Stimulated activated CD4-positive, alpha-beta T cell treated with anti-CD3 and anti-CD28 coated beads, Interleukin-4, amount 100 ng/mL, for 24 hours (primary cell): ENCODE measurements at places on chromosomes 11 and 22.

DNA sequence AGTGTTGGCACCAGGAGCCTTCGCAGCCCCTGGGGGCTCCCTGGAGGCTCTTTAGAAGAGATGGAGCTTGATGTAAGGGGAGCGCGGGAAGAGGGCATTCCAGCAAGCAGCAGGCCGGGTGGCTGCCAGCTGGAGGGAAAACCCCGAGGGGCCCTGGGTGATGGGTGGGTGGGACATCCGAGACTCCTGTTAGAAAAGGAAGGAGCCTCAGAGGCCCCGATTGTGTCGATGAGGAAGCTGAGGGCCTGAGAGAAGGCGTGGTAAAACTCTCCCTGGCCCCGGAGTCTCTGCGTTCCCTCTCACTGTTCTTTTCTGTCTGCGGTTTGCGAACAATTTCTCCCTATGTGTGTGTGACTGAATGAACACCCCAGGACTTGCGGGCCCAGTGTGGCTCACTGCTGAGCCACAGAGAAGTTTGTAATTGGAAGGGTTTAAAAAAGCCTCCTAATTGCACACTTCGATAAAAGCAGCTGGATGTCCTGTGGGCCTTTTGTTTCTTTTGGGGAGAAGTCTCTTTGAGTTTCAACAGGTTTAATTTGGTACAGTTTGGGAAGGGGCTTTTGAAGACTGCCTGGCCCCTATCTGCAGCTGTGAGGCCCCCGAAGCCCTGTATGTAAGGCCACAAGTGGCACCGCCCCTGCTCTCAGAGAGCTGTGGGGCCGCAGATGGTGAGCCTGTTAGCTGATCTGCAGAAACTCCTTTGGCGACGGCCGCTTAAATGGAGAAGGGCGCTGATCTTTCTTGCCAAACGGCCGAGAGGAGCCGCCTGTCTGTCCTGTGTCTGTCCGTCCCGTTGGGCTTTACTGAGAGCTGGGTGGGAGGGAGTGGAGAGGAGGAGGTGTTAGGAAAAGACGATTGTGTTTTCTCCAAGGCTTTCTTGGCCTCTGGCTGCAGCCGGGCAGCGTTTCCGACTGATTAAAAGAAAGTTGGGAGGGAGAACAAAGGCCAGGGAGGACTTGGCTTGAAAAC, 2.0 kb downstream of the FBLN1 start:
- no peak for DNase-seq

GRCh38 chr11:1573903-1574237, 1.8 kb upstream of the DUSP8 start:
- no peak for DNase-seq

- DNase-seq = no peak
These were observed 272.2 kb downstream of the TENM4 start for GRCh38 chr11:79168530-79169110.

DNA sequence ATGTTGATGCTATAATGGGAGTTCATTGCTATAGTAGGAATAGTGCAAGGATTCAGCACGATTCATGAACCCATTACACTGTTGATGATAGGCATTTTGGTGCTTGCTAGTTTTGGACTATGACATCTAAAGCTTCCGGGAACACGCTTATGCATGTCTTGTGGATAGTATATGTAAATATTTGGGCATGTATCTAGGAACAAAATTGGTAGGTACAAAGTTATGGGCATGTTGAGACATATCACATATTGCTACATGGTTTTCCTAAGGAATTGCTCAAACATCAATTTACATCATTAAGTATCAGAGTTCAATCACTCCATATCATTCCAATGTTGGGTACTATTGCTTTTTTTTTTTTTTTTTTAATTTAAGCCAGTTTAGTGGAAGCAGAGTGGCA, 1103.2 kb downstream of the TBC1D22A start:
- DNase-seq = no peak

- no peak for DNase-seq
These were observed 56.6 kb downstream of the LINC01488 start for GRCh38 chr11:69537855-69538640.

DNA sequence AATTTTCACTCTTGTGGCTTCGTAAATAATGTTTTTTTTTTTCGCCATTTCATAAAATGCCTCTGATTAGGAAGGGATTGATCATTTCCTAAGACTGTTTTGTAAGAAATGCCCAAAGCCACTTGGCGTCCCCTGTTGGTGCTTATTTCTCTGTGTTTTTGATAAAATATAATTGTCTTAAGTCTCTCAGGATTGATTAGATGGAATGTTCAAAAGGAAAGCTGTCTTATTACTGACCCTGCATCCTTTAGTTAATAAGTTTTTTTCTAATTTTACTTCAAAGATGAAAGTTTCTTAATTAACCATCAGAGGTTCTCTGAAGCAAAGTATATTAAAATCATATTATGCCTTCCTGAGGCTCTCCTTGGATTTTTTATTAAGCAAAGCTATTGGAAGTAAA, 624.3 kb upstream of the TENM4 start:
- no peak for DNase-seq

DNA sequence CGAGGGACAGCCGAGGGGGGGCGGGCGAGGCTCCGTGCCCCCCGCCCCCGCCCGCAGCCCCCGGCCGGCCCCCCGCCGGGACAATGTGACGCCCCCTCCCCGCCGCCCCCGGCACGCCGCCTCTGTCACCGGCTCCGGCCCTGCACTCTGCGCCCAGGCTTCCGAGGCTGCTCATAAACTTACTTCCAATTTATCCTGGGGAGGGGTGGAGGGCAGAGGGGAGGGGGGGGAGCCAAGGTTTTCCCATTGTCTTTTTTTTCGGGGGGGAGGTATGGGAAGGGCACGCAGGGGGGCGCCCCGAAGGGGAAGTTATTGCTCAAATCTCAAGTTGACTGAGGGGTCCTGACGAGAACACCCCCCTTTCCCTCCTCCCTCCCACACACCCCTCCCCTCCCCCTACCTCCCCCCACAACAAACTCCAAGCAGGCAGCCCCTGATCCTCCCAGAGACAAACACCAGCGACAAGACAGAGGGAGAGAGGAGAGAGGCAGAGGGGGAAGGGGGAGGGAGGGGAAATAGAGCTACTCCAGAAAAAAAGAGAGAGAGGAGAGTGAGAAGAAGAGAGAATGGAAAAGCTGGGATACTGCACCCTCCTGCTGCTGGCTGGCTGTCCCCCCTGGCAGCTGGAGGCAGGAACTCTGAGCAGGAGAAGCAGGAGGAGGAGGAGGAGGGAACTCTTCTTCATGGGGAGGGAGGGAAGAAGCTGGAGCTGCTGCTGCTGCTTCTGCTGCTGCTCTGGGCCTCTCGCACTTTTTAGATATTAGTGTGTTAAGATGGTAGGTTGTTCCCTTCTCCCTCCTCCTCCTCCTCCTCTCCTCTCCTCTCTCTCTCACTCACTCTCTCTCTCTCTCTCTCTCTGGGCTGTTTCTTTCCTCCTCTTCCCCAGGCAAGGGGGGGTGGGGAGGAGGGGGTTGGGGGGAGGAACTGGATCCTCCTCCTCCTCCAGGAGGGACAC, 631 bp downstream of the PHF21A start:
- peak; percentile 15 for DNase-seq

GRCh38 chr22:17235861-17236260, 16.6 kb upstream of the ADA2 start:
- DNase-seq = no peak
